ENCODE measurements at places on chromosomes 4 and X.

DNA sequence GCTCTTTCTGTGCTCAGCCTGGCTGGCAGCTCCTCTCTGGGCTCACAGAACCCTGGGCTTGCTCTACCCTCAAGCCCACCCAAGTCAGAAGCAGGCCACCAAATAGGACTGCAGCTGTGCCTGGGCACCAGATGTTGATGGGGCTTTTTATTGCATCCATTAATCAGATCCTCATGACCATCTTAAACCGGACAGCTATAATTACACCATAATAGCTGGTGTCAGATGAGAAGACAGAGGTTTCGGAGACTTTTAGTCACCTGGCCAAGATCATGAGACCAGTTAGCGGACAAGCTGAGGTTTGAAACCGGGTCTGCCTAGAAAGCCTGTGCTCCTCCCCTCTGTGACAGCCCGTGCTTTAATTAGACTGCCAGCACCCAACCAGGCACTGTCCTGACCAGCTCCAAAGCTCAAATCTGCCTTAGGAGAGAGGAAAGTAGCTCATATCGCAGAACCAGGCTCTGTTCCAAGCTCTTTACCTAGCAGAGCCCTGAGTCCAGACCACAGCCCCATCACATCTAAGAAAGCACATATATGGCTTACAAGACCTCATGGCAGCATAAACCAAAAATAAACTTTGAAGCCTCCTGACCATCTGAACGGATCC is 88.9 kb downstream of the JAKMIP1 start:
- no peak for DNase-seq

DNA sequence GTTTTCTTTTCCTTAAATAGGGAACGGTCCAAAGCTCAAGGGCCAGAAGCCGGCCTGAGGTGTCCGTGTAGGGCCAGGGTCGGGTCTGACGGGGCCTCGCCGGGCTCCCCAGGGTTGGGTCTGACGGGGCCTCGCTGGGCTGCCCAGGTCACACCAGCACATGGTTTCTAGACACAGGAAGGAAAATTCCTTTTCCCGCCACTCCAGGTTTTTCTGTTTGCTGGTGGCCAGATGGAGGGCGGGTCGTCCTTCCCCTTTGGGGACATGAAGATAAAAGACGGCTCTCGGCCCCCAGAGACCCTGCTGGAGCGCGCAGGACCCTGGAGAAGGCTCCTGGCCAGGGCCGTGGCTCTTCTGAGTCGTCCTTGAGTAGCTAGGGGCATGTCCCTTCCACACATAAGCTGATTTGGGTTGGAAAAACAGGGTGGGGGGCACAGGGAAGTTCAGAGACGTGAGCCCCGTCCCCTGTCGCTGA is 35.1 kb downstream of the PIGG start:
- DNase-seq = no peak

DNA sequence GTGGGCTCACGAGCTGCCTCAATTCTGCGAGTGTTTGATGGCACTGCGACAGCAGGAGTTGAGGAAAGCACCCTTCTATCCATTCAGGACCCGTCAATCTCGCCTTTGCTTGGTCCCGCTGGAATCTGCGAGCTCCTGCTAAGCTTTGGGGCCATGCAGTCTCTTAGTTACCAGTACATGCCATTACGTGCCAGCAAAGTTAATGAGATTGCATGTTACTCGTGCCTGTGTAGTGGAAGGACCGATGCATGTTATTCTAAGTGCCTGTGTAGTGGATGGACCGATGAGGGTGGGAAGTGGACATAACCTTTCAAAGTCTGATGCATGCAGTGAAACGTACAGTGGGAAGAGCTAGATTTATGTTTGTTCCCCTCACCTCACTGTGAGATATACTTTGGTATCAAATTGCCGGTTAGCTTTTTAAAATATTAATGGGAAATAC is 569 bp downstream of the RPS3A start:
- no peak for DNase-seq

GRCh38 chr4:1521821-1522361 is 115.6 kb upstream of the NKX1-1 start:
- no peak for DNase-seq

DNA sequence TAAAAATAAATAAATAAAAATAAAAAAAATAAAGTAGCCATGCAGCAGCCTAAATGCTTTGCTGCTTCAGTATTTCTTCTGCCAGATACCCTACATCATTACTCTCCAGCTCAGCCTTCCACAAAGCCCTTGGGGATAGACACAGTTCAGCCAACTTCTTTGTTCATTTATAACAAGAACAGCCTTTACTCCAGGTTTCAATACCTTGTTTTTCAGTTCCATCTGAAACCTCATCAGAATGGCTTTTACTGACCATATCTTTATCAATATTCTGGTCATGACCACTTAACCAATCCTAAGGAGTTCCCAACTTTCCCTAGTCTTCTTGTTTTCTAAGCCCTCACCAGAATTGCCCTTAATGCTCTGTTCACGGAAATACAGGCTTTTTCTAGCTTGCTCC is 128.3 kb upstream of the MED14 start:
- no peak for DNase-seq

DNA sequence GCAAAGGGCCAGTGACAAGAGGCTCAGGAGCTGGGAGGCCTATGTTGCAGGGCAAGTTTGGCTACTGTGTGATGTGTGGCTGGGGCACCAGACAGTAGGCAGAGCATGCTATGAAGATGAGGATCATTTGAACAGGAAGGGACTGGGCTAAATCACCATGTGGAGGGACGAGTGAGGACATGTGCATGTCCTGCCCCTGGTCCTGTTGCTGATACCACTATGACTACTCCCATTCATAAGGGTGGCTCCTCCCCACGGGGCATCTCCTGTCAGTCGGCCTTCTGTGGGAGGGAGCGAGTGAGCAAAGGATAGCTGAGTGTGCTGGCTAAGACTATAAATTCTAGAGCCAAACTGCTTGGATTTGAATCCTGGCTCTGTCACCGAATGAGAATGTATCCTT is 139.2 kb downstream of the TMEM164 start:
- no peak for DNase-seq

DNA sequence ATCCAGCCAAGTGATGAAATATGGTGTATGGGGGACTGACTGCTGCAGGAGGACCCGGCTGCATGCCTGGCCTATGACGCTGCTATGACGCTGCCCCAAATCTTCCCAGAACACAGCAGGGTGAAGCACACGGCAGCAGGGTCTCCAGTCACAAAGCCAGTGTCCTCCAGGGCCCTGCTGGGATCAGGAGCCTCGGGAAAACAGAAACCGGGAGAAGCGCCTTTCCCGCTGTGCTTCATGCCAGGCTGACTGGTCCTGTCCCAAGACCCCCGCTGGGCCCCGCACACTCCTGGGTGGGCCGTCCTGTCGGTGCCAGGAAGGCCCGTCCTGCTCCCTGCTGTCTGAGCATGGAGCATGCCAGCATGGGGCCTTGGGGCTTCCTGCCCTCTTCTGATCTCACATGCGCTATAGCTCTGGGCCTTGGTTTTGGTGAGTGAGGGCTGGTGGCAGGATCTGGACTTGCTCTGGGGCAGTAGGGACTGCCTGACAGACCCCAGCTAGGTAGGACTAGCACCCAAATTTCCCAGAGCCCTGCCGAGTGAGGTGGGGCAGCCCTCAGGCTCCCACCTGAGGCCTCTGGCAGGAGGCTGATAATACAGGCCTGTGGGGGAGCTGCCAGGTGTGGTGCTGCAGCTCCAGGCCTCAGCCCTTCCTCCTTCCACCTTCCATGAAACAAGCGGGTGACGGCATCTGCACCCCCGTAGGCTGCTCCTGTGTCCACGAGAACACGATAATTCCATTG is 64.0 kb downstream of the ACOX3 start:
- no peak for DNase-seq

DNA sequence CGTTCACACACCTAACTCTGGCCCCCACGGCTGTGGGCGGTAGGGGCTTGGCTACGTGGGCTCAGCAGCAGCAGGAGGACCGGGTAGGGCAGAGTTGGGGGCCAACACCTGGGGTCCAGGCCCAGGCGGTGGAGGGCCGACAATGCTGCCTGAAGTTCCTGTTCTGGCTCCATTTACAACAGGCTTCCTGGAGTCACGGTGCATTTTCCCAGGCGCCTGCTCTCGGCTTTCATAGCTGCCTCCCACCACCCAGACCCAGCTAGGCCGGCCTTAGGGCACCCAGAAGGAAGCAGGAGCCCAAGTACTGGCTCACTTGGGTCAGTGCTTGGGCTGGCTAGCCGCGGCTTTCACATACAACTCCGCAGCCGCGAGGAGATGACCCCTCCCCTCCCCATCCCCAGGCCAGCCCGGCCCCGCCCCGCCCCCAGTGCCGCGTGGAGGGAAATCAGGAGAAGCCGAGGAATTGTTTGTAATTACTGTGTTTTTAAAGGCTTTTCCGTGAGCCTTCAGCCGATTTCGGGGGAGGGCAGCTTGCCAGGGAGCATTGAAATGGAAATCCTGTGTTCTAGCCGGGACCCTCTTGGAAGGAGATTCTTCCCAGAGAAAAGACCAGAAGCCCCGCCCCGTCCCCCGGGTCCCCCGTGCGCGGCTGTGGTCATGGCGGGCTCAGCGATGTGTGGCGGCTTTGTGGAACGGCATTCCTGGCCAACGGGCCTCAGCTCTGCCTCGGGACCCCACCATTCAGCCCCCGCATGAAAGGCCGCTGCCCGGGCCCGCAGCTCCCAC is 28.5 kb downstream of the PJA1 start:
- no peak for DNase-seq

- DNase-seq = no peak
These were observed 103.3 kb upstream of the LEF1 start for GRCh38 chr4:108272046-108272445.

- no peak for DNase-seq
These were observed 351.6 kb downstream of the NLGN4X start for GRCh38 chrX:5876984-5877596.

DNA sequence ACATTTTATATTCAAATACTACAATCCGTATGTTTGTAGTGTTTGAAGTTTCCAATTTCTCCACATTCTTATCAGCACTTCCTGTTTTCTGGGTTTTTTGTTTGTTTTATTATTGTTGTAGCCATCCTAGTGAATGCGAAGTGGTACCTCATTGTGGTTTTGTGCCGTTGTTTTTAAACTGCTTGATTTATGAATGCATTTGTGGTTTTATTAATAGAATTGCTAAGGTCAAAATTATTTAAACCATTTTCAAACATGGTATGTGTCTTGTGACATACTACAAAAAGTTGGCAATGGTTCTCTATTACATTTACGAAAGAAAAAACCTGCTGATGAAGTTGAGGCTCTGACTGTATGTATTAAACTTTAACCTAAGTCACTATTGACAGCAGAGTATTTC is 780.0 kb upstream of the MAGEB2 start:
- DNase-seq = no peak

- no peak for DNase-seq
These were observed 51.2 kb upstream of the TADA2B start for GRCh38 chr4:6991771-6992557.

- no peak for DNase-seq
These were observed 90.5 kb downstream of the TBL1X start for GRCh38 chrX:9555354-9555753.

DNA sequence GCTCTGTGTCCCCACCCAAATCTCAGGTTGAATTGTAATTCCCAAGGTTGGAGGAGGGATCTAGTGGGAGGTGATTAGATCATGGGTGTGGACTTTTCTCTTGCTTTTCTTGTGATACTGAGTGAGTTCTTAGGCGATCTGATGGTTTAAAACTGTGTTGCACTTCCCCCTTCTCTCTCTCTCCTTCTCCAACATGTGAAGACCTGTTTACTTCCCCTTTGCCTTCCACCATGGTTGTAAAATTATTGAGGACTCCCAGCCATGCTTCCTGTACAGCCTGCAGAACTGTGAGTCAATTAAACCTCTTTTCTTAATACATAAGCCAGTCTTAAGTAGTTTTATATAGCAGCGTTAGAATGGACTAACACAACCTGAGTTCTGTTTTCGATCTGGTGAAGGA is 738.2 kb downstream of the ARAP2 start:
- no peak for DNase-seq

DNA sequence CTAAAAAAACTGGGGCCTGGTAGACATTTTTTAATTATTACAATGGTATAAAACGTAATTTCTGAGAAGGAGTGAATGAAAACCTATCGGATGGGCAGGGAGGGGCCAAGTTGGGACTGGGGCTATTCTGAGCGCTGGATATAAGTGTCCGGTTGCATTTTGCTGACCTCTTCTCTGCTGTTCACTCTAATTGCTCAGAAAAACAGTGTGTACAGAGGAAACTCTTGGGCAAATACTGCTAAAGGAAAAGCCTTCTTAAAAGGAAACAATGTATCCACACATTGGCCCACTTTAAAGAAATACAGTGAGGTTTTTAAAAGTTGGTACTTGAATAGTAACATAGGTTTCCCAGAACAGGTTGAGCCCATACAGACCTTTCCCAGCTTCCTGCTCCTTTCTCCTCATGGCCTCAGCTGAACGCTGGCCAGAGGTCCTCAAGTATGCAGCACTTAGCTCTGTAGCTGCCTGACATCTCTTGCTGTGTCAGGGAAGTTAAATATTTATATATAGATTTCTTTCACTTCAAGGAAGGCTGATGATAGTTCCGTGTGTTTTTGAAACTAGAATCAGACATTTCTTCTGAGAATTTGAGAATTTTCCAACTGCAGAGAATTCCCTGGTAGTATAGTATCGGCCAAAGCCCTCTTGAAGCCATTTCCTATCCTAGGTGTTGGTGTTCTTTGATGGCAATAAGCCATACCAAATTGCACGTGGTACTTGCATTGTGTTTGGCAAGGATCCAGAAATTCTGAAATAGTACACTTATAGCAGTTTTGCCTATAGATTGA is 97.1 kb upstream of the SLC4A4 start:
- DNase-seq = no peak

DNA sequence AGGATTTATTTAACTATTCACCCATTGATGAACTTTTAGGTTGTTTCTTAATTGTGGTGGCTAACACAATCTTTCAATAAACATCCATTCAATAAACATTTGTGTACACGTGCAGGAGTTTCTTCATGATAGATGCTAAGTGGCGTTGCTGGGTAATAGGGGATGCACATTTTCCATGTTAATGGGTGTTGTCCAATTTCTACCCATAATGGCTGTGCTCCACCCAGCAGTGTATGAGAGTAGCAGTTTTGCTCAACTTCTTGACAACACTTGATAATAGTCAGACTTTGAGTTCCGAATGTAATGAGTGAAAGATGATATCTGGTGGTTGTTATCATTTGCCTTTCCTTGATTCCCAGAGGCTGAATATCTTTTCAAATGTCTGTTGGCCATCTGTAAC is 104.7 kb downstream of the NHSL2 start:
- no peak for DNase-seq

- no peak for DNase-seq
These were observed 286.8 kb upstream of the KLF3 start for GRCh38 chr4:38377195-38377594.

GRCh38 chrX:28549838-28550237 is 37.4 kb upstream of the IL1RAPL1 start:
- DNase-seq = no peak

DNA sequence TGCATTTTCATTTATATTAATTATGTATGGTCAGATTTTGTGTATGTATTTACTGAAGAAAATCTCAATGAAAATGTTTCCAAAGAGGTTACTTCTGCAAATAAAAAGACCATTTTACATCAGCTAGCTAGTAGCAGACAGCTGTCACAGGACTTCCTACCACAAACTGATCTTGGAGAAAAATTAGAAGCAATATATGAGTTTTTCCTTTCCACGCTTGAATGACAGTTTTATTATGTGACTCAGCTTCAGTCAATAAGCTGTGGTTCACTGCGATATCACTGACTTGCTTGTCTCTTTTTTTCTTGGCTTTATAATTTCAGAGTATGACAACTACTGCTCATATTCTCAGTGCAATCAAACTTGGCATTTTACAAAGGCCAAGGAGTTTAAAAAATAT is 787.4 kb upstream of the GALNTL6 start:
- DNase-seq = no peak
